ENCODE measurements at places on chromosomes 5 and 9.

DNA sequence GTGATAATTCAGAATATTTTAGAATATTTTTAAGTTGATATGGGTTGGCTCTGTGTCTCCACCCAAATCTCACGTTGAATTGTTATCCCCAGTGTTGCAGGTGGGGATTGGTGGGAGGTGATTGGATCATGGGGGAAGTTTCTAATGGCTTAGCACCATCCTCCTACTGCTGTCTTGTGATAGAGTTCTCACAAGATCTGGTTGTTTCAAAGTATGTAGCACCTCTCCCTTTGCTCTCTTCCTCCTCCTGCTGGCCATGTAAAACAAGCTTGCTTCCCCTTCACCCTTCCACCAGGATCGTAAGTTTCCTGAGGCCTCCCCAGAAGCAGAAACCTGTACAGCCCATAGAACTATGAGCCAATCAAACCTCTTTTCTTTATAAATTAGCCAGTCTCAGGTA lies 214.6 kb upstream of the C9orf72 start:
- DNase-seq = no peak

DNA sequence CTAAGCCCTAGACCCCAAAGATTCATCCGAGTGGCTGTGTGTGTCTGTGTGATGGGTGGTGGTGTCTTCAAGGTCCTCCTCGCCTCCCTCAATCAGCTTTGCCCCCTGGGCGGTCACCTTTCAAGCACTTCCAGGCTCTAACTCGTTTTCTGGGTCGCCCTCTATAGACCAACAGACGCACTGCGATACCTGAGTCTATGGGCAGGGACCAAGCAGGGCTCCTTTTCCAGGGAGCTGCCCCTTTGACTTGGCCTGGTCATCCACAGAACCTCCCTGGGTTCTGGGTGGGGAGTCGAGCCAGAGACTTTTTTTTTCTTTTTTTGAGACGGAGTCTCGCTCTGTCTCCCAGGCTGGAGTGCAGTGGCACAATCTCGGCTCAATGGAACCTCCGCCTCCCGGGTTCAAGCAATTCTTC lies 1.1 kb downstream of the SLC27A4 start:
- peak; percentile 68 for DNase-seq

DNA sequence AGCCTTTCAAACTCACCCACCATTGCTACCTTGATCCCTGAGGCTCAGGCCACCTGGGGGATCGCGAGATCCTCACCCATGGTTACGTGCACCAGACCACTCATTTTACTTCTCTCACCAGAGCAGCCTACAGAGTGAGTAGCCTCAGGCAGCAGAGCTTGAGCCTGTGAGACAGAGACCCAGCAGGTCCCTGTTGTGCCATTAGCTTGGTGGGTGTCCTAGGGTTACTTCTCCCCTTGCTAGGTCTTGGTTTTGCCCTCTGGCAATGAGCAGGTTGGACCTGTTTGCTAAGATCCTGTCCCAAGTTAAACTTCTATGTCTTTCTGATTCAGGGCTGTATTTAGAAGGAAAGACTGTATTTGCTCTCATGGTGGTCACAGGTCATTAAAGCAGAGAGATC lies 21.8 kb downstream of the WHRN start:
- no peak for DNase-seq

GRCh38 chr5:131394128-131394527 lies 130.3 kb downstream of the CDC42SE2 start:
- no peak for DNase-seq

- DNase-seq = no peak
Measured at GRCh38 chr9:127126971-127127370, 4.5 kb upstream of the ANGPTL2 start.

DNA sequence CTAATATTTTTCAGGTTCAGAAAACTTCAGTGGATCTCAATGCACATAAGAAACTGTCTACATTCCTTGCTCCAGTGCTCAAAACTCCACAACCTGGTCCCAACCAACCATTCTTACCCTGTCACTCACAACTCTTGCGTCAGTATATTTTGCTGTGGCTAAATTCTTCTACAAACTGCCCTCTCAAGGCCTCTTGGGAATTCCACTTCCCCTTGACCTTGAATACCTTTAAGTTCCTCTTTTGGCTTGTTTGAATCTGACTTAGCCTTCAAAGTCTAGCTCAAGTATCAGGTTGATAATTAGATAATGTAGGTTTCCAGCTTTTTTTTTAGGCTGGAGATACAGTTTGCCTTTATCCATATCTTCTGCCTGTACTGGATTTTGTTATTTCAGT lies 128.3 kb downstream of the SLF1 start:
- DNase-seq = peak; percentile 5

- DNase-seq = no peak
Measured at GRCh38 chr9:1007312-1007711, 30.9 kb downstream of the DMRT3 start.

DNA sequence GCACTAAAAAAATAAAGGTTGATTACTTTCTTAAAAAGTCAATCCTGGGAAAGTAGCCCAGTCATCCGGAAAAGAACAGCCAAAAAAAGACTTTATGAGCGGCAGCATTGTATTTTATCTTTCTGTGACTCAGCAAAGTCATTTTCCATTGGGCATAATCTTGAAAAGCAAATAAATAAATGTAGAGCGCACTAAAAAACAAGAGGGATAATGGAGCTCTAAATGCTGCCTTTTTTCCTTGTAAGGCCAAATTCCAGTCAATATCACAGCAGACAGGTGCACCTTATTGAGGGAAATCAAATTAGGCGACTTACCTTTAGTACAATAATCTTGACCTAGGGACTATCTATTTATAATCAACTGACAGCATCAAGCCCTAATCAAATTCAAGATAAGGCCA lies 266.8 kb downstream of the MTRR start:
- DNase-seq = no peak

DNA sequence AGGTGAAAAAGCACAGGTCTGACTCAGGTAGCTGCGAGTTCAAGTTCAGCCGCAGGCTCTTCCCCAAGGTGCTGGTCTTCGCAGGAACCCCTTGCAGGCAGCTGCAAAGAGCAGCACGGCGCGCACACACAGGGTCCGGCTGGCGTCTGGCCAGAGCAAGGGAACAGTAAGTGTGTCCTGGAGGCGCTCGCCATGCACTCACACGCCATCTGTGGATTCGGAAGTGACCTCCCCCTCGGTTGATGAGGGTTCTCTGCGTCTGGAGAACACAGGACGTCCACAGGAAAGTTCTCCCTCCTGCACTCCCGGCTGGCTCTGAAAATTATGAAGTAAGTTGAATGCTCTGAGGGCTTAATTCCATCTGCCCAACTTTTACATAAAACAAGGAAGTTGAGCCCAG lies 14.0 kb upstream of the EGFL7 start:
- no peak for DNase-seq

- no peak for DNase-seq
Measured at GRCh38 chr9:122202111-122202510, 26.6 kb downstream of the LHX6 start.

DNA sequence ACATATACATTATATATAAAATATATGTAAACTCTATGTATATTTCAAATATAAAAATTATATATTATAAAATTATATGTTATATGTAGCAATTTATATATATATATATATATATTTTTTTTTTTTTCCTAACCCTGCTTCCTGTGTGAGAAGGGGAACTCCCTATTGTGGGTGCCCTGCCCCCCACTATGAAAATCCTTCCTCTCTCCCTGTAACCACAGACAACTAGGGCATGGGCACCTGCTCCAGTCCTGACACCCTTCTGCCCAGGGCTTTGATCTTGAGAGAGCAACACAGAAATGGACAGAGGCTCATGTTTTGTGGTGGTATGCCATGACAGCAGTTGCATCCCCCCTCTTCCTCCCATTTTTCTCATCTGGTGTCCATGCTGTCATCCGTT lies 148.7 kb upstream of the IL12B start:
- no peak for DNase-seq

DNA sequence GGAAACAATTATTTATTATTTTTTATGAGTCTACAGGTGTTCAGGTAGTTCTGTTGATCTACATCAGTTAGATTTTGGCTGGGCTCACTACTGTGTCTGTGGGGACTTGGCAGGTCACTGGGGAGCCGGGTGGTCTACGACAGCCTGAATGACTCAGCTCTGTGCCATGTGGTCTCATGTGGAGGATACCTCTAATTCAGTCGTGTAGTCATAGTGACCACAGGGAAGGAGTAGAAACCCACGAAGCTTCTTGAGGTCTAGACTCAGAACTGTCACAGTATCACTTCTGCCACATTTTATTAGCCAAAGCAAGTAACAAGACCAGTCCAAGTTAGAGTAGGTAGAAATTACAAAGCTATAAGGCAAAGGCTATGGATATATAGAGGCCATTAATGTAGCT lies 64.7 kb upstream of the GRAMD2B start:
- DNase-seq = no peak

GRCh38 chr5:172008689-172009141 lies 2.3 kb upstream of the FBXW11 start:
- no peak for DNase-seq

DNA sequence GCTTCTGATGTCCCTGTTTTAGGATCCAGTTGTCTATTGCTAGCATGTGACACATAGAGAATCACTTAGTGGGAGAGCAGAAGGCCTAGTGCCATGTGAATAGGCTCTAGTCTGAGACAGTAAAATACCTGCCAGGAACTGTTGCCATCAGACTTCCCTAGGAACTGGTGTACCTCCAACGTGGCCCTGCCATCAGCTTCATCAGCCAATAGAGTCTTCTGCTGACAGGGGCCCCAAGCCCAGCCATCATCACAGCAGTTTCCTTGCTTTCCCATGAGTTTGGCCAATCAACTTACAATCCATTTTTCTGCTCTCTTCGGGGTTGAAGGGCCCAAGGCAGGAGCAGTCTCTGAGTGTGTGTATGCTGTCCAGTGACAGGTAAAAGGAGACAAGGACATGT lies 128.4 kb upstream of the ADRA1B start:
- no peak for DNase-seq

DNA sequence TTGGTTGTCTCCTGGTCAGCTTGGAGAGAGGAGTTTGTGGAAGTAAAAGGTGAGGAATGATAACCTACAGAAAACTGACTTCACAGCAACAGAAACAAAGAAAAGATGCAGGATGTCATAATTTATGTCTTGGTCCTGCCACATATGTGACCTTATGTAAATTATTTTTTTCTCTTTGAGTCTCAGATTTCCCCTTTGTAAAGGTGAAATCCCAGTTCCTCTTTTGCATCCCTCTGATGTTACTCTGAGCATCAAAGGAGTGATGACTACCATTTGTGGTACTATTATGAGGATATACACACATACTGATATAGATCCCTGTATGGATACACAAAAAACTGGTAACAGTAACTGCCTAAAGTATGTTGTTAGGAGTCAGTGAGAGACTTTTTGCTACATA lies 1.4 kb upstream of the THG1L start:
- DNase-seq = no peak

GRCh38 chr9:18149471-18150011 lies 324.4 kb upstream of the ADAMTSL1 start:
- no peak for DNase-seq

DNA sequence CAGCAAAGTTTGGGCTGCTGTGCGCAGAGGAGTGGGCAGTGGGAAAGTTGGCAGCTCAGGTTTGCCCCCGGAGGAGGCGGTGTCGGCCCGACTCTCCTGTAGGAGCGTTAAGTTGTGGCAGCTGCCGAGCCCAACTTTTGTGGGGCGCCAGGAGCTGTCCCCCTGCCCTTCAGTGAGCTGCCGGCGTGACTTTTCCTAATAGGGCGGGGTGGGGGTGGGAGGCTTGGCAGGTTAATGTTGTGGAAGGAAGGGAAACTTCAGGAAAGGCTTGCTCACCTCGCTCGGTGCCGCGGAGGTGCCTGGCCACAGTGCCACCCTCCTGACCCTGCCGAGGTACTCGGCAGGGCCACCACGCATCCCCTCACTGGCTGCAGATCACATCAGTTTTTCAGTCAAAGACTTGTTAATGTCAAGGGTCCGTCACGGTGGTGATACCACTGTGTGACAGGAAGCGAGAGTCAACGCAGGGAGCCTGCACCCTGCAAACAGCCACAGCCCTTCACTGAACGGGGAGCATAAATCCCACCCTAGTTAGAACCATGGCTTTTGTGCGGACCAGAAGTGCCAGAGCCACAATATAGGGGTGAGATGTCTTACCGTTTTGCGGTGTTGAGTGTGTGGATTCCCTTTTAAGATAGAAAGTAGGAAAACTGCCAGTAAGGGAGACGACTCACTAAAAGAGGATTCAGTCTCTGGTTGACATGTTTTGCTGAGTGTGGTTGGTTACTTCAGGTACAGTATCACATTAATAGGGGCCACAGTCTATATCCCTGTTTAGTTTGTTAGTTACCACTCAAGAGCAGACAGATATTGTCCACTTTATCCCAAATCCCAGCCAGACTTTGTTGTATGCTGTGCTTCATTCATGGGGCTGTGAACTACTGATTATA lies 796 bp downstream of the LNPEP start:
- peak; percentile 20 for DNase-seq

GRCh38 chr9:119033596-119033995 lies 335.6 kb downstream of the BRINP1 start:
- no peak for DNase-seq

DNA sequence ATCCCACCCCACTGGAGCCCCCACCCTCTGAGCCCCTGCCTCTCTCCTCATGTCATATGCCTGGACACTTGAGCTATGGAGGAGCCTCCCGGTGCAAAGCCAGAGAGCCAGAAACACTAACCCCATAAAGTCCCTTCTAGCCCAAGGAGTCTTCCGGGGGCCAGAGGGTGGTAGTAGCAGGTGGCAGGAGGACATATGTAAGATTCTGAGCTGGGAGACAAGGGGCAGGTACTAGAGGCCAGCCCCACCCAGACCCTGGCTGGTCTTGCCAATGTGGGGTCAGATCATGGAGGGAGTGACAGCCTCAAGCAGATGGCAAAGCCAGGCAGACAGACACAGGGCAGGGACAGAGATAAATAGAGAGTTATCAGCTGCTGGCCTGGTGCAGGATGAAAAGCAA lies 63.4 kb downstream of the PSD2 start:
- no peak for DNase-seq

GRCh38 chr9:116337015-116337414 lies 183.4 kb downstream of the PAPPA start:
- peak; percentile 45 for DNase-seq

GRCh38 chr5:176446884-176447590 lies 1.1 kb upstream of the FAF2 start:
- DNase-seq = no peak

DNA sequence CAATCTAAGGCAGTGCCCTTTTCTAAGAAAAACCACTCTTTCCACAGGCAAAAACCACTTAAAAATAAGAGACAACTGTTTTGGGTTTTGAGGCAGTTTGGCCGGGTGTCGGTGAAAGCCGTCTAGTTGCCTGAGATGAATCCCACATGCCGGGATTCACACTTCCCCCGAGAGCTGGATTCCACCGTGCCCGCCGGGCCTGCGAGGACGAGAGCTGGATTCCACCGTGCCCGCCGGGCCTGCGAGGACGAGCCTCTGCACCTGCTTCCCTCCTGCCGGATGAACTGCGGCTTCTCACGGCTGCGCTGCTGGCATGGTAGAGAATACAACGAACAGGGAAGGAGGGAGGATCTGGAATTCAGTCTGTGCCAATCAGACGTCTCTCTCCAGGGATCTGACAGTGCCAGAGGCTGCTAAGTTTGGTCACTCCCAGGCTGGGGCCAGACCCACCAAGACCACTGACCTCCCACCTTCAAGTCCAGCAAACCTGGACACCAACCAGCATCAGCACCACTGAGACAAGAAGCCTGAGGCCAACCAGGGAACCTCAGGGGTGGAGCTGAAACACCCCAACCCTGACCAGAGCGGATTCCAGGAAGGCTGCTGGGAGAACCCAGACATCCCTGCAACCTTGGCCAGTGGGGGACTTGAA lies 23.0 kb downstream of the VAV2 start:
- no peak for DNase-seq

- peak; percentile 24 for DNase-seq
Measured at GRCh38 chr5:113232667-113233066, 202.1 kb downstream of the TSSK1B start.
